ENCODE measurements at places on chromosomes 1 and 21.

DNA sequence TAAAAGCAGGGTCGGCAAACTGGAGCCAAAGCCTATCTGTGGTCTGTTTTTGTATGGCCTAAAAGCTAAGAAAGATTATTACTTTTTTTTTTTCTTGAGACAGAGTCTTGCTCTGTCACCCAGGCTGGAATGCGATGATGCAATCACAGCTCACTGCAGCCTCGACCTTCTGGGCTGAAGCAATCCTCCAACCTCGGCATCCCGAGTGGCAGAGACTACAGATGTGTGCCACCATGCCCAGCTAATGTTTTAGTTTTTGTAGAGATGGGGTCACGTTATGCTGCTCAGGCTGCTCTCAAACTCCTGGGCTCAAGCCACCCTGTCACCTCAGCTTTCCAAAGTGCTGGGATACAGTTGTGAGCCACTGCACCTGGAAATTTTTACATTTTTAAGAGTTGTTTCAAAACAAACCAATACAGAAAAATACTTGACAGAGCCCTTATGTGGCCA, 6.5 kb upstream of the GLRX2 start:
- peak; percentile 84 for DNase-seq

DNA sequence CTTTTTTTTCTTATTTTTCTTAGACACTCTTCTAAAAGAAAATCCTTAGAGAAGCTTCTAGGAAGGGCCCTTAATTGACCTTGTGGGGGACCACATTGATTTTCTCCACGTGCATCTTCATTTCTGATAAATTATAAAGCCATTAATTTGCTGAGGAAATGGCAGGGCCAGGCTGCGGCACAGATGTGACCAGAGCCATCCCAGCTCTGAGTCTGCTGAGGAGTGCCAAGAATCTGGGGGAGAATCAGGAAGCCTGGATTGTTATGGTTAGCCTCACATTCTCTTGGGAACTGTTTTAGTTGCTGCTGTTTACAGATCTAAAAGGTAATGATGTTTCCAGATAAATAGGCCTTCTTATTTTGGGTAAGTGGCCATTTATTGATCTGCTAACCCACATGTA, 16.2 kb downstream of the PROX1 start:
- DNase-seq, result no peak

- no peak for DNase-seq
Observed at GRCh38 chr1:203476216-203476814, 709 bp downstream of the PRELP start.

DNA sequence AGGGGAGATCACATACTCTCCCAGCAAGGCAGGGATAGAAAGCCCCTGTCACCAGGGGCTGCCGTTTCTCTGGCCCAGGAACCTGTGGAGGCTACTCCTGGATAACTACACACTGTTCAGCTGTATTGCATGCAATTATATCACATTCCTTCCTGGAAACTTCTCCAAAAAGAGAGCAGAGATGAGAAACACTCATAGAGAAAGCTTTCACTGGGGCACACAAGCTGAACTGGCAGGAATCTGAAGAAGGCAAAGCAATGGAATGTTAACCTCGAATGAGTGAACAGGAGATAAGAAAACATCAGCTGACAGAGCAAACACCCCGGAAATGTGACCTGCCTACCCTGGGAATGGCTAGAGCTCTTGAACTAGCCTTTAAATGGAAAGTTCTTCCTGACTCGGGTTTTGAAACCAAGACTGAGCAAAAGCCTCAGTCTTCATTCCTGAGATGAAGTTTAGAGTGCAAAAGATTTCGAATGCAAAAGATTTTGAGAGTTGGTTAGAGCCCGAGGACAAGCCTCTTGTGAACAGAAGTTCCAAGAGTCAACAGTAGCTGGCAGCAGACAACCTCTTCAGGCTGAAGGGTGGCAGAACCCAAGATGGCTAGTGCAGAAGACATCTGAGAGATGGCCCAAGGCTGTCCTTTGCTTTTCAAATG, 32.3 kb downstream of the CCN1 start:
- peak; percentile 90 for DNase-seq

DNA sequence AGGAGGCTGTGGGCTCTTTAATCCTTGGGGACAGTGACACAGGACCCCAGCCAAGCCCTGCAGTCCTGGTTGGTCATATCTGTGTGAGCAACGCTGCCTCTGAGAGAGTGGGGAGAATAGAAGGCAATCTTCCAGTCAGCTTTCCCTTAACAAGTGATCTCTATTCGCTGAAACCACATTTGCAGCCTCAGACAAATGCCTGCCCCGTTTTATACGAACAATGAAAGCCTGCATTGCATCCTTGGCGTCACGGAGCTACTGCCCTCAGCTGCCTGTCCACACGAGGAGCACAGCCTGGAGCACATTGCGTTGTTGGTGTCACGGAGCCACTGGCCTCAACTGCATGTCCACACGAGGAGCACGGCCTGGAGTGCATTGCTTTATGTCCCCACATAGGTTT, 150.2 kb upstream of the ARHGEF16 start:
- no peak for DNase-seq

GRCh38 chr1:95742591-95743089, 508.6 kb downstream of the RWDD3 start:
- peak; percentile 6 for DNase-seq

- no peak for DNase-seq
Observed at GRCh38 chr1:31796707-31797106, 19.1 kb downstream of the SPOCD1 start.

- no peak for DNase-seq
Observed at GRCh38 chr1:236051242-236051791, 13.6 kb downstream of the NID1 start.

- DNase-seq, result no peak
Observed at GRCh38 chr1:181016563-181016962, 6.1 kb downstream of the STX6 start.

GRCh38 chr21:10273196-10273595, 248.2 kb upstream of the TPTE start:
- DNase-seq, result no peak

DNA sequence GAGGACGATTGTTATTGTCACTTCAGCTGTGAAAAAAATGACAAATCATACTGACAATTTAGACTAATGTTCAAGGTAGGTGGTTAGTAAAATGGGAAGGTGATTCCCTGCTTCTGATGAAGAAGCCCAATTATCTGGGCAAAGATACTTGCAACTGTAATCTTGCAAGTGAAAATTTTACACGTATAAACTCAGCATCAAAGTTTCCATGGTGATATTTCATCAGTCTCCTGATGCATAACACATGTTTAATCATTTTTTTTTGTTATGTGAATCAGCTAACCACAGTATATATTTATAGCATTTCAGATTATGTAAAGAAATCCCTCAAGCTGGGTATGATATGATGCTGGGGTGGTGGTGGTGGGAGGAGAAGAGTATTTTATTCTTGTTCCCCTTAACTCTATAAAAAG, 16.4 kb upstream of the KCNK1 start:
- DNase-seq, result no peak

DNA sequence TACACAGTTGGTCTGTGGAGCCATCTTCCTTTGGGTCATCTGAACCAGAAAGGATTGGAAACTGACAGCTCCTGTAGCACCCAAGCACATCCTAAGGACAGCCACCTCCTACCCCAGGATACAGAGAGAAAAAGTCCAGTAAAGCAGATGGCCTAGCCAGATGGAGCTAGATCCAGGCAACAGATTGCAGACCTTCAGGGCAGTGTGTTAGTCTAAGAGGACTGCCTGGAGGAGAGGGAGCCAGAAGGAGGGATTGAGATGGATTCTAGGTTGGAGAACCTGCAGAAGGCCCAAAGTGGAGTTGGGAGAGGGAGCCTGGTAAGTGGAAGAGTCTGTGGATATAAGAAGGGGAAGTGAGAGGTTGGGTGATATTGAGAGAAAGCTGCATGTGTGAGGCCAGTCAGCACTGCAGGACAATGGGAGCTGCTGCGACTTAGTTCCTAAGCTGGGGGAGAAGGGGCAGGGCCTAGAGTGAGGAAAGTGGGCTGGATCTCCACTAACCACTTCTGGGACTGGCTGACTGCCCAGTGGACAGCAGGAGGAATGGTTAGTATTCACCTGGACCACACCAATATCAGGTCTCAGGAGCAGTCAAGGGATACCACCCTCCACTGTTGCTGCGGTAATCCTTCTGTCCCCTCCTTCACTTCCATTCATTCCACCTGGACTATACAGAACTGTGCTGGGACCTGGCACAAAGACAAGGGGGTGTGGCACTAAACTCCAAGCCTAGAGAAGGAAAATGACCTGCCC, 13.4 kb downstream of the BCAN start:
- DNase-seq, result no peak

DNA sequence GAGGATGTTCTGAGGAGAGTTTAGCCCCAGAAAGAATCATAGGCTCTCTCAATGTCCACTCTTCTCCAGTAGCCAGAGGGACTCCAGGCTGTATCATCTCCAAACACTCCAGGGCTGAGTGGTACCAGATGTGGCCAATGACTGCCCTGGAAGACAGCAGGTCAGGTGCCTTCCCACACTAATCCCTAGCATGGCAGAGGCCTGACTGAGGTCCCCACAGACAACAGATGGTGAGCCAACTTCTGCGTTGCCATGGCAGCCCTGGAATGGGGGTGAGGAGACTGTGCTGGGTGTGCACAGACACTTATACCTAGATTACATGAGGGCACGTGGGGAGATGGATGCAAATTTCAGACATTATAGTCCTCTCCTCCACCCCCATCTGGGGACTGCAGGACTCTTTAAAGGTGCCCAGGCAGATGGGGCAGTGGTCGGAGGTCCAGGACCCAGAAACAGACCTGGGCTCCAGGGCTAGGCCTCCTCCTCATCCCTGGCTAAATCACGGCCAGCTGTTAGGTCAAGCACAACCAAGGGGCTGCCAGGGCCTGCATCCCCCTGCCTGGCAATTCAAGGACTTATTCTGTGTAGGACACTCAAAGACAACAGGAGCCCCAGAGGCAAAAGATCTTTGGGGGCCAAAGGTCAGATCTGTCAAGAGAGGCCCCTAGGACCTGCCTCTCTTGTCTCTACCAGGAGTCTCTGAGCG, 42.9 kb downstream of the CAMK2N1 start:
- no peak for DNase-seq

GRCh38 chr21:29243188-29243587, 55.5 kb upstream of the BACH1 start:
- no peak for DNase-seq

GRCh38 chr1:212490276-212490675, 57.6 kb downstream of the NENF start:
- no peak for DNase-seq

- peak; percentile 85 for DNase-seq
Observed at GRCh38 chr1:24727501-24728216, 17.6 kb upstream of the CLIC4 start.

GRCh38 chr1:194362327-194362726, 1175.9 kb upstream of the B3GALT2 start:
- no peak for DNase-seq

- DNase-seq, result peak; percentile 60
Observed at GRCh38 chr21:41715649-41716281, 51.1 kb downstream of the RIPK4 start.

- DNase-seq, result peak; percentile 97
Observed at GRCh38 chr1:91732291-91733107, 153.5 kb downstream of the TGFBR3 start.

DNA sequence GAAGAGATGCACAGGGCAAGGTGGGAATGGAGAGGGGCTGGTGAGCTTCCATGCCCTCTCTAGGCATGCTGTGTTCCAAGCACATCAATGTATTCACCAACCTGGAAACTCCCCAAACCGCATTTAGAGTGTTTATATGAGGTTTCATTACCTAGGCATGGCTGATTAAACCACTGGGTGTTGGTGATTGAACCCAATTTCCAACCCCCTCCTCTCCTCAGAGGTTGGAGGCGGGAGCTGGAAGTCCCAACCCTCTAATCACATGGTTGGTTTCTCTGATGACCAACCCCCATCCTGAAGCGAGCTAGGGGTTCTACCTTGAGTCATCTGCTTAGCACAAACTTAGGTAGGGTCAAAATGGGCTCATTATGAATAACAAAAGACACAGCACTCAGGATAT, 3.0 kb upstream of the PPIE start:
- DNase-seq, result peak; percentile 72

DNA sequence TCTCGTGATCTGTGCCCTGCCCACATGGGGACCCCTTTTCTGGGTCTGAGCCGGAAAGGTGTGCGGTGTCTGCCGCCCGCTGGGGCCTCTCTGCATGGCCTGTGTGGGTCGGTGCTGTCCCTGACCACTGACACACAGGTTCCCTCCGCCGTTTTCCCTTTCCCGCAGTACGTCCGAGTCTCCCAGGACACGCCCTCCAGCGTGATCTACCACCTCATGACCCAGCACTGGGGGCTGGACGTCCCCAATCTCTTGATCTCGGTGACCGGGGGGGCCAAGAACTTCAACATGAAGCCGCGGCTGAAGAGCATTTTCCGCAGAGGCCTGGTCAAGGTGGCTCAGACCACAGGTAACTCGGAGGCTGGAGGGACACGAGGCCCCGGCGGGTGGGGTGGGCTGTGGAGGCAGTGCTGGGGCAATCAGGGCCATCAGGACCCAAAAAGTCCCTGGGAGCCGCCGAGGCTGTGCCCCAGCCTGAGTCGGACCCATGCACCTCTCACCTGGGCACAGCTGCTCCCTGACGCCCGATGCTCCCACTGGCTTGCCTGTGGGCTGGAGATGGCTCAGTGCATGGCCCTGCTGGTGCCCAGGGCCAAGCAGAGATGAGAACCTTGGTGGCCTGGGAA, 13.3 kb downstream of the TRPM2 start:
- no peak for DNase-seq

GRCh38 chr1:17607644-17608581, 68.4 kb downstream of the ARHGEF10L start:
- no peak for DNase-seq
